Endothelial cell of umbilical vein (primary cell): ENCODE measurements at places on chromosomes 12 and 14.

DNA sequence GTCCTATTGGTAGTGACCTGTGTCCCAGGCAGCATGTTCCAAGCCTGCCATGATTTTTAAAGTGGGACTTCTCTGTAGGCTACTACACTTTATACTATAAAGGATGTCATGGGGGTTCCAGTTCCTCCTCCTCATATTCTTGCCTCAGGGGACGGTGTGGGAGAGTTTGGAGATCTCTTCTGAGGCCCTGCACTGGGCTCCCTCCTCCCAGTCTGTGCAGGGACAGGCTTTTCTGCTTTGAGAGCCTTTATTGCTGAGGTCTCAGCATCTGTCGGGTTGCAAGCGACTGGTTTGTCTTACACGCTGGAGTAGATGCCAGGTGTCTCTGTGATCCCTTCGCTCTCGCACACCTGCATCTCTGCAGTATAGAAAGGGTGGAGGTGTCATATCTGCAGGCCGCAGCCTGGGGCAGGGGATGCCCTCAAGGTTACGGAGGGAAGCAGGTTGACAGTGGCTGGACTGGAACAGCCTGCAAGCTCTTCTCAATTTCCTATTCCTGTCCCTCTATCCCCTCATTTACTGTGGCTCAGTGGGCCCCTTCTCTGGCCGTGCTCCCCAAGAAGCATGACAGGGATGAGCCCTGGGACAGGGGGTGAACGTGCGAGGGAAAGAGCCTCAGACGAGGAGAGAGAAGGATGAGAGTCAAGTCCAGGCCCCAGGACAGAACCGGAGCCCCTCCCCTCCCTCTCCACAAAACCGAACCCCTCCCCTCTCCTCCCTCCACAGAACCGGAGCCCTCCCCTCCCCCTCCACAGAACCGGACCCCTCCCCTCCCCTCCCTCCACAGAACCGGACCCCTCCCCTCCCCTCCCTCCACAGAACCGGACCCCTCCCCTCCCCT, 51.3 kb downstream of the SLC6A12 start:
- H3K27ac ChIP-seq: no peak overlapping the region
- no peaks in the 10 kb centered on the region for H3K4me1 ChIP-seq
- no peaks in the 10 kb centered on the region for H3K36me3 ChIP-seq
- no peak overlapping the region for H3K4me3 ChIP-seq
- no peak for DNase-seq

GRCh38 chr12:117109943-117110635, 10.9 kb upstream of the TESC start:
- no peaks in the 10 kb centered on the region for H3K27me3 ChIP-seq
- no peaks in the 10 kb centered on the region for H3K4me1 ChIP-seq
- no peak overlapping the region for H3K4me3 ChIP-seq

GRCh38 chr14:81523616-81524015, 10.0 kb downstream of the SEL1L start:
- no peak overlapping the region for H3K27ac ChIP-seq
- H3K36me3 ChIP-seq: peaks cover 2% of the 10 kb centered on the region
- H3K4me3 ChIP-seq: no peak overlapping the region
- H3K4me1 ChIP-seq: peaks cover 12% of the 10 kb centered on the region
- DNase-seq: no peak

- no peaks in the 10 kb centered on the region for H3K27me3 ChIP-seq
- H3K4me1 ChIP-seq: peaks cover 8% of the 10 kb centered on the region
- H3K36me3 ChIP-seq: no peaks in the 10 kb centered on the region
- no peak overlapping the region for H3K27ac ChIP-seq
- no peak overlapping the region for H3K4me3 ChIP-seq
- DNase-seq: no peak
Observed at GRCh38 chr12:15752785-15753184, 36.4 kb downstream of the EPS8 start.

DNA sequence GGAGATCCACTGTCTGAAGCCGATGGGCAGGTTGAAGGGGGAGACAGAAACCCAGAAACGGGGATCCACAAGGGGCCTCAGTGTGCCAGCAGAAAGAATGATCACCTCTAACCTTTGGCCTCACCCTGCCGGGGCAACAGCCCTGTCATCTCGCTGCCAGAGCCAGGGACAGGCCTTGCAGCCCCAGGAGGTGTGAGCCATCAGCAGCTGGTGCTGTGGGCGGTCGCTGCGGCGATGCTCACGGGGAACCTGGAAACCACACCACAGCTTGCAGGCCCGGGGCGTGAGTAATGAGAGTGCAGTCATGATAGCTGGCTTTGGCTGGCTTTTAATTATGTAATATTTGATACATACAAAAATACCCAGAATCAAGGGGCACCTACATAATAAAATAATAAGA, 4.7 kb upstream of the TTC7B start:
- H3K27ac ChIP-seq: no peak overlapping the region
- no peaks in the 10 kb centered on the region for H3K27me3 ChIP-seq
- H3K4me3 ChIP-seq: no peak overlapping the region
- no peaks in the 10 kb centered on the region for H3K36me3 ChIP-seq

GRCh38 chr12:71599210-71599609, 64.4 kb downstream of the ZFC3H1 start:
- no peaks in the 10 kb centered on the region for H3K36me3 ChIP-seq
- no peak for DNase-seq
- peaks cover 16% of the 10 kb centered on the region for H3K27me3 ChIP-seq
- H3K4me1 ChIP-seq: no peaks in the 10 kb centered on the region

DNA sequence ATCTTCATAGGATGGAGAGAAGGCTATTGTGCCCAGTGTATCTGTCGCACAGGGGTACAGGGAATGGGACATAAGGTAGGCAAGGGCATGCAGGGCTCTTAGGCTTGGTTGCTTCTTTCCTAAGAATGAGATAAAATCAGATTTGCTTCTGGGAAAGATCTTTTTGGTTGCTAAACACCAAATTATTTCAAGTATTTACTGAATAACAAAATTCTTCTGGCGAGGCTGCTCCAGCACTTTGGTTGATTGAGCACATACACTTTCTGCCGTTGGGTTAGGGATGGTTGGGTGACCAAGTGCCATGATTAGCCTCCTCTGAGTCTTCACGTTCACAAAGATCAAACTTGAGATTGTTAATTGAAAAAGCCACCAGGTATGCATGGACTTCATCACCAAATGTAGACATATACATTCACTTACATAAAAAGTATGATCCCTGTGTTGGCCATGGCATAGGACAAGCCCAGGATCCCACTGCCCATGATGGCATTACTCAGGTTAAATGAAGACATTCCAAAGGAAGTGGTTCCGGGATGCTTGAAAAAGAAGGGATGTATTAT, 38.2 kb downstream of the SLC38A4 start:
- DNase-seq: peak; percentile 2
- H3K27ac ChIP-seq: peak overlapping the region; percentile 79
- H3K4me1 ChIP-seq: peaks cover 23% of the 10 kb centered on the region
- no peaks in the 10 kb centered on the region for H3K36me3 ChIP-seq
- no peaks in the 10 kb centered on the region for H3K27me3 ChIP-seq
- H3K4me3 ChIP-seq: no peak overlapping the region

DNA sequence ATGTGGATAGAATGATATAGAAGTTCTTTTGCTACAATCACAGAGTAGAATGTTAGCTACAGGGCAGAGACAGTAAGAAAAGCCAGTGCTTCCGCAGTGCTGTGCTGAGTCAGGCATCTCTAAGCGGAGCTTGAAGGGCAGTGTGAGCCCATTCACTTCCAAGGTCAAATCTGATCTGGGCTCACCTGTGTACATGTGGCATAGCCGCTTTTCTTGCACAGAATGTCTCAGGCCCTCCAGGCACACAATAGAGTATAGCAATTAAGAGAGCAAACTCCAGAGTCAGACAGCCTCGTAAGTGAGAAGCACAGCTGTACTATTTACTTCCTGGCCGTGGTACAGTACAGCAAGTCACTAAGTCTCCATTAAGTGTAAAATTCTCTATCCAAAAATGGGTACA, 26.8 kb downstream of the CORO1C start:
- no peak for DNase-seq
- no peaks in the 10 kb centered on the region for H3K27me3 ChIP-seq
- no peak overlapping the region for H3K27ac ChIP-seq
- H3K36me3 ChIP-seq: peaks cover 4% of the 10 kb centered on the region

DNA sequence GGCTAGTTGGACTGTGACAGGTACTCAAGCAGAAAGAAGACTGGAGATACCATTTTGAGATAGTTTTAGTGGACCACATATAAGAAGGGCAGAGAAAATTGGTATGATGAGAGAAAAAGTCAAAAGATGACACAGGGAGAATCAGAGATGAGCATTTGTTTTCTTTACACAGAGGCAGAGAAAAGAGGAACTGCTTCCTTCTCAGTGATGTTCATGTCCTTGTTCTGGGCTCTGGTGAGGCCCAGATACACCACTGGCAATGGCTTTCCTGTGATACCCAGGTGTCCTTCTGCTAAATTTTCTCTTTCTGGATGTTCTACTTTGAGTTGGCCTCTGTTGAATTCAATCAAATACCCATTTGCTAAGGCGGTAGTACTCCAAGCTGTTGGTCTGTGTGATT, 1782.7 kb upstream of the SEL1L start:
- no peaks in the 10 kb centered on the region for H3K27me3 ChIP-seq
- H3K27ac ChIP-seq: no peak overlapping the region
- no peak for DNase-seq
- no peak overlapping the region for H3K4me3 ChIP-seq
- H3K36me3 ChIP-seq: no peaks in the 10 kb centered on the region

- no peaks in the 10 kb centered on the region for H3K36me3 ChIP-seq
- no peak overlapping the region for H3K4me3 ChIP-seq
- no peak for DNase-seq
Observed at GRCh38 chr12:68440068-68440581, 108.0 kb upstream of the MDM1 start.

GRCh38 chr14:38663382-38663781, 407.5 kb upstream of the CLEC14A start:
- no peak overlapping the region for H3K27ac ChIP-seq
- DNase-seq: no peak
- no peaks in the 10 kb centered on the region for H3K36me3 ChIP-seq
- H3K4me1 ChIP-seq: no peaks in the 10 kb centered on the region

GRCh38 chr12:2183556-2184541, 131.1 kb downstream of the CACNA1C start:
- H3K27me3 ChIP-seq: no peaks in the 10 kb centered on the region
- H3K27ac ChIP-seq: no peak overlapping the region
- no peak overlapping the region for H3K4me3 ChIP-seq
- H3K4me1 ChIP-seq: no peaks in the 10 kb centered on the region

GRCh38 chr14:80930836-80931389, 10.6 kb downstream of the CEP128 start:
- no peak for DNase-seq
- H3K4me3 ChIP-seq: no peak overlapping the region
- H3K4me1 ChIP-seq: no peaks in the 10 kb centered on the region
- H3K27me3 ChIP-seq: no peaks in the 10 kb centered on the region
- no peak overlapping the region for H3K27ac ChIP-seq

GRCh38 chr14:68008491-68008890, 188.9 kb downstream of the RAD51B start:
- no peaks in the 10 kb centered on the region for H3K36me3 ChIP-seq
- H3K4me3 ChIP-seq: no peak overlapping the region
- no peak overlapping the region for H3K27ac ChIP-seq
- no peak for DNase-seq

GRCh38 chr12:55899082-55899481, 28.6 kb downstream of the PYM1 start:
- no peaks in the 10 kb centered on the region for H3K27me3 ChIP-seq
- H3K36me3 ChIP-seq: no peaks in the 10 kb centered on the region
- no peak overlapping the region for H3K27ac ChIP-seq

DNA sequence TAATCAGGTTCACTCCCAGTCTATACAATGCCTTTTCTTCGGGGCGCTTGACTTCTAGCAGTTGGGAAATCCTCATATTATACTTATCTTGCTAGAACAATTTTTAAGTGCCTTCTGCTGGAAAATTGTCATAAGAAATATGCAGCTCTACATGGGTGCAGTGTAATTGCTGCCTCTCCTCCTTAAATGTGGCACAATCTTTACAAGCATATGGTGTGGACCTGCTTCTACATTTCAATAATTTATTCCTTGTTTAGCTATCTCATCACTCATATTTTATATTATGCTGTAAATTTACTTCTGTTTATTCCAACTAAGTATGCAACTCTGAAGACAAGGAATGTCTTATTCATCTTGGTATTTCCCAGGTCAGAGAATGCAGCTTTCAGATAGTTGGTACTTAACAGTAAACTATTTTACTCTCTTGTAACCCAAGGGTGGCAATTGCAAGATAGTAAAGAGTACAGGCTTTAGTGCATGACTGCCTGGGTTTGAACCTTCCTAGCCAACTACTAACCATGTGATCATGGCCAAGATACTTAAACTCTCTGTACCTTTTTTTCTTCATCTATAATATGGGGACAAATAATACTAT, 43.6 kb upstream of the GAS2L3 start:
- H3K36me3 ChIP-seq: no peaks in the 10 kb centered on the region
- H3K4me1 ChIP-seq: no peaks in the 10 kb centered on the region
- H3K4me3 ChIP-seq: no peak overlapping the region
- no peaks in the 10 kb centered on the region for H3K27me3 ChIP-seq

- H3K27me3 ChIP-seq: no peaks in the 10 kb centered on the region
- no peak overlapping the region for H3K4me3 ChIP-seq
- H3K4me1 ChIP-seq: no peaks in the 10 kb centered on the region
- DNase-seq: no peak
- H3K36me3 ChIP-seq: no peaks in the 10 kb centered on the region
Observed at GRCh38 chr14:72439707-72440106, 454.2 kb downstream of the DPF3 start.
